Panc1 (cell line): ENCODE measurements at places on chromosomes 1 and 21.

DNA sequence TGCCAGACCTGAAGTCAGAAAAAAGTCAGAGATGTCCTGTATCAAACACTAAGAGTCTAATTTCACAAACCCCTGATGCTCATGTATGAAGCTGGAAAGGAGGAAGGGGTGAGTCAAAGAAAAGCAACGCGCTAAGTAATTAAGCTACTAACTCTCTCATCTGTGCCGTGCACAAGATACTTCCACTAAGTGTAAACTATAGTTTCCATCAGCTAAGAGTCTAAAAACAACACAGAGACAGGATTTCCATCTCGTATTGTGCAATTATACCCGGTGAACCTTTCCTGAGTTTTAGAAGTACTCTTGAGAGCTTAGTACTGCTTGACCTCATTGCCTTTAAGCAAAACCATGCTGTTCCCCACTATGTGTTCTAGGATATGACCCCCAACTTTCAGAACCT, 19.0 kb downstream of the DNALI1 start:
- no peak for DNase-seq

DNA sequence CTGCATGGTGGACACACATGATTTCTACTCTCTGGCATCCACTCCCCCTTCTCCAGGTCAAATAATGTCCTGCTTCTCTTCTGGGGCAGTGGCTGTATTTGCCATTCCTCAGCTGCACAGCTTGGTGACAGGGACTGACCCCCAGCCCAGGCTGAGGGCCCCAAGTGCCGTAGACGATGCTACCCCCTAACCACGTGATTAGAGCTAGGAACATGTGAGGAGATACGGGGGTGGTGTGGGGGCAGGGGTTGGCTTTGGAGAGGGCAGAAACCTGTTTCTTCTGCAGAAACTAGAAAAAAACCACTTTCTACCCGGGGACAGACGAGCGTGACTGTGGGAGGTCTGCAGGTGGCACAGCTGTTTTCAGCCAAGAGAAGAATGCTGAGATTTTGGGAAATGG, 192.4 kb downstream of the SIPA1L2 start:
- no peak for DNase-seq

DNA sequence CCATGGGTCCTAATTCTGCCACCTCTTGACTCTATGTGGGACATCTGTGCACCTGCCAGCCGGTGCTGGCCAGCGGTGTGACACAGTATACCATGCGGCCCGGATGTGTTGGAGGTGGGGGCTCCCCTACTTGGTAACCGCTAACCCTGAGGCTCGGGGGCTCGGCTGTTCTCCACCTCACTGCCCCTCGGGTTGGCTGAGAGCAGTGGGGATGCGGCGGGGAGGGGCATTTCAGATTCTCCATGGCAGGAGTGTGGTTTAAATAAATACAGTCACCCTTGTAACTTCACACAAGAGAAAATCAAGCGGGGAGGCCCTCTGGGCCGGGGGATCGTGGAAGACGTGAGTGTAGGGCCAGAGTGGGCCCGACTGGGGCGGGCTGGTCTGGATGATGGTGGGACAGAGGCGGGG, 11.0 kb downstream of the KRTAP10-1 start:
- DNase-seq = no peak

DNA sequence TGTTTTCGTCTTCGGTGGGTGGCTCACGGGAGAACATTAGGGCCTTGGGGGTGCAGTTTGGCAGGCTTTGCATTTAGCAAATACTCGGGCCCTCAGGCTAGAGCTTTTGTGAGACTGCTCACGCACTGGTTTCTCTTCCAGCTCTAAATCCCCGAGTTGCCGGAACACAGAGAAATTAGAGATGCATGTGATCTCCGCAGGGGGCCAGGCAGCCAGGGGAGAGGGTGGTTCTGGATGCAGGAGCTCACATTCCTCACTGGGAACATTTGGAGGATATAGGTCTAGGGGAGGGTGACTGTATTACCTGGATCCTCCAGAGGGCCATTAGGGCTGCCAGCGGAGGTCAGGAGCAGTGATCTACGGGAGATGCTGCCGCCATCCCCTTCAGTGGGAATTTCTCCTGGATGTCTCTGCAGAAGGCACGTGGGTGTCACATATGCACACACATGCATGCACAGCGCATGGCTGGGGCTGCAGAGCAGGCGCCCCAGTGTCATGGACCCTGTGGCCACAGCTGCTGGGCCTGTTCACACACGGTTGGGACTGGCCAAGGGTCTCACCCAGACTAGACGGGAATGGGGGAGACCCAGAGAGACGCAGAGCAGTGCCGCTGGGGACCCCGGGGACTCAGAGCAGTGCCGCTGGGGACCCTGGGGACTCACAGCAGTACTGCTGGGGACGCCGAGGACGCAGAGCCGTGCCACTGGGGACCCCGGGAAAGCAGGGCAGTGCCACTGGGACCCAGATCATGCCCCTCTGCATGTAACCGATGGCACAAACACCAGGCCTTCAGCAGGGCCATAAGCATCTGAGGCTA, 258.7 kb downstream of the CAMTA1 start:
- DNase-seq = no peak
